Bone marrow (tissue), 2 donors: ENCODE measurements at places on chromosomes 3 and 15.

- DNase-seq, result no peak
These were observed 113.0 kb upstream of the ETV5 start for GRCh38 chr3:186221760-186222378.

- no peak for DNase-seq
These were observed 436.4 kb downstream of the SHQ1 start for GRCh38 chr3:72411843-72412242.

DNA sequence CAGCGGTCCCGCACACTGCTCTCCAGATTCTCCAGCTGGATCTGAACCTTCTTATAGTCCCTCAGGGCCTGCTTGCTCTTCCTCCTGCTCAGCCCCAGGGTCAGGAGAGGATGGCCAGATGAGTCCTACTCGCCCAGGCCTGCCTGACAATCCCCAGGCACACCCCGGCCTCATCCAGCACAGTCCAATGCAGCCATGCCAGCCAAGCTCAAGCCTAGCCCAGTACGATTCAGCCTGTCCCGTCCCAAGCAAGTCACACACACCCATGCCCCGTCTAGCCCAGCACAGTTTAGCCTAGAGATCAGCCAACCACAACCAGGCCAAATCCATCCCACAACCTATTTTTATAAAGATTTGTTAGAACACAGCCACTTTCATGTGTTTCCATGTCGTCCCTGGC, 16.8 kb downstream of the PLXNB1 start:
- DNase-seq, result no peak

GRCh38 chr3:182568876-182569275, 224.4 kb upstream of the ATP11B start:
- no peak for DNase-seq

DNA sequence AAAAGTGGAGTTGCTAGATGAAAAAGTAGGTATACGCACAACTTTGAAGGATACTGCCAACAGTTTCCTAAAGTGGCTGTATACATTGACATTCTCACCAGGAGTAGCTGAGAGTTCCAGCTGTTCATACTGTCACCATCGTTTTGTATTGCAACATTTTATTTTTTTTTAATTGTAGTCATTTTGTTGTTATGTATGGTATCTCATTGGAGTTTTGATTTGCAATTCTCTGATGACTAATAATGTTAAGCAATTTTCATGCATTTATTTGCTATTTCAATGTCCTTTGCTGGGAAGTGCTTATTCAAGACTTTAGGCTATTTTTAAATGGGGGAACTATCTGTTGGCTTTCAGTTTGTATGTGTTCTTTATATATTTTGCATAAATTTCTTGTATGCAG, 185.1 kb upstream of the TGFBR2 start:
- no peak for DNase-seq

DNA sequence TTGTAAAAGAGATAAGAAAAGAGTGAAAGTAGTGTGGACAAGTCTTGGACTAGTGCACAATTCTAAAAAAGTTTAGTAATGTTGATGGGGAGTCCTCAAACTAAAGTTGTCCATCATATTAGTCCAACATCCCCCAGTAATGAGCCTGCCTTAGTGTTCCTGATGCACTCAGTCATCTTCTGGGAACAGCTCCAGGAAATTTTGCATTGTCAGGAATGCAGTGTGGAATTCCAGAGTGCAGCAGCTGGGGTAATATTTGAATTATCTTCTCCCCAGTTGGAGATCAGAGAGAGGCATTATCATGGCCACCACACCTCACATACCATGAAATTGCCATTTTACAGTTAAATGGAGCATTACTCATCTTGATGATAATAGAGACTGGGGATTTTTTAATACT, 528.8 kb upstream of the NAALADL2 start:
- DNase-seq, result no peak

DNA sequence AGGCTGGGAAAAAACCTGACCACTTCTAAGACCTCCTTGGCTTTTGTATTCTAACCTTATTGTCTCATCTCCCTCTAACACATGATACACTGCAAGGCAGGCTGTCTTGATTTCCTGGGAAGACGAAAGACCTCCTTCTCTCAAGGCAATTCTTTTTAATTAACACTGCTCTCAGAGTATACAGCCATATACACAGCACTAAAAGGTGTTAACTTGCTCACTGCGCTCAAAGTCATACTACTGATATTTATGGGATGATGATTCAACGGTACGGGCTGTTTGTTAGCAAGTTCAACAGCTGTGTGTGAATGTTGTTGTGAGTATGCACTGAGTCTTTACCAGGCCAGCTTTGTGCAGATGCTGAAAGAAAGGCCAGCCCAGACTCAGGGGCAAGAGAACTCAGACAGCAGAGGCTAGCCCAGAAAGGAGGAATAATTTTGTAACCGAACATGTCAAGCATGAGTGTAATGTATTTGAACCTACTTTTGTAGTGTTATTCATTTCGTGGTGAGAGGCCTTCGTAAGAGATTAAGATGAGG, 229.9 kb downstream of the IL5RA start:
- no peak for DNase-seq

- DNase-seq, result no peak
These were observed 17.0 kb downstream of the PRKAR2A start for GRCh38 chr3:48830715-48831114.

- DNase-seq, result no peak
These were observed 140.1 kb downstream of the OCA2 start for GRCh38 chr15:27958911-27959578.

DNA sequence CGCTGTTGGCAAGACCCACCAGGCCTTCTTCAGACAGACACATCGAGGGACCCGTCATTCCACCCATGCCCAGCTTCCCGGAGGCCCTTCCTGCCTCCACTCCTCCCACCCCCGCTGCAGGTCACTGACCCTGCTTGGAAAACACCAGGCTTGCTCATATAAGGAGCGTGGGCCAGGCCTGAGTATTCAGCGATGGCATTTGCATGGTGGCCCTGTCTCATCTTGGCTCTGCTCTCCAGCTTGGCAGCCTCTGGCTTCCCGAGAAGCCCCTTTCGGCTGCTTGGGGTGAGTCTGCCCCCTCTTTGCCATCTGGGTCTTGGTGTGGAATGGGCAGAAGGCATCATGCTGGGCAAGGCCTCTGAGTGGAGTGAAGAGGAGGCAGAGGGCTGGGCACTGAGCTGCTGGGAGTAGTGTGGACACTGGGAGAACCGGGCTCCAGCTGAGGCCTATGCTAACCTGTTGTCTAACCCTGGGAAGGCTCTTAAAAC, at the start of gene ITIH3:
ITIH3 (plus strand) TSS at position 185 of the 488 bp plus-strand sequence; CDS start at position 193, 8 bp downstream.
- DNase-seq, result no peak

DNA sequence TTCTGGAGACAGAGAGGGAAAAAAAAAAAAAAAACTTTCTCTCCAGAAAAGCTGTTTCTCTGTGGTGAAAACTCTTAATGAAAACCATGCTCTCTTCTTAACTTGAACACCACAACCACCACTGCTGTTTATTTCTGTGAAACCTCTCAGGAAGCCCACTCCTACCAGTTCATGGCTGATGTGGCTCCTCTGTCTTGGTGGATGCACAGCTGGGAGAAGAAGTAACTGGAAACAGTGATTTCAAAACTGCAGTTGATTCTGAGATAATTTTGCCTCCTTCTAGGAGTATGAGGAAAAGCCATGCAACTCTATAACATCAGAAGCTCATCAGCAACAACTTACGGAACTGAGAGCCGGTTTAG, 40.2 kb upstream of the PYGO1 start:
- no peak for DNase-seq

DNA sequence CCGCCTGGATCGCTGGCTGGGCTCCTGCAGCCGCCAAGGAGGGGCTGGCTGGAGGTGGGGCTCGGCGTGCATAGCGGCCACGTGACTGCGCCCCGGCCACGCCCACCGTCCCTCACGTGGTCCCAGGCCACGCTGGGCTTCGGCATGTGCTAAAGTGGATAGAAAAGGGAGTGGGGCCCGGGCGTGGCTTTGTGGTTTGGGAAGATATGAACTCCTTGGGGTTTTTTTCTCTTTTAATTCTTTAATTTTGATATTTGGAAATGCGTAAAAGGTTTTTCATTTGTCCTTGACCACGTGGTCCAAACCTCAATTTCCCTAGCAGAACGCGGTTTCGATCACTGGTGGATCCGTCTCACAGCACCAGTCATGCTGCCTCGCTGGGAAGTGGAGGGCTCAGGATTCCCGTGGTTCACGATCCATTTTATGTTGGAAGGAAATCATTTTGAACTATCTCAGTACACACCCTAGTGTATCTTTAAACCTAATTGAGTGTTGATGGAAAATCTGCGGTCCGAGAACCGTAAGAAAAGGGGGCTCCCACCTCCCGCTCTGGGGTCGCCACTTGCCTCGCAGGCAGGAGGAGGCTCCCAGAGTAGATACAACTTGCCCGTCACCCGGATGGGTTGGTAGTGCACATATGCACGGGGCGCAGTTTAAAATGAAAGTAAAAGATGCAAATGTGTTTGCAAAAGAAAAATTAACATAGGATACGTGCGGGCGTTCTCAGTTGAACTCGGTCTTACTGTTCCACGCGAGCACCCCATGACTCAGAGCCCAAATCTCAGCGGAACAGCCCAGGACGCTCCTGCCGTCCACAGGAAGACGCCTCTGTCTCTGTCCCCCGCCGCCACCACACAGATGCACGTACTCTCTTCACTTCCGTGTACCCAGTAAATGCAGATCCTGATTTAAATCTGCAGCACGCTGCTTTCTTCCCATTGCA, 141.9 kb downstream of the PGPEP1L start:
- peak; percentile 30 for DNase-seq

GRCh38 chr3:123914829-123915228, 30.7 kb upstream of the MYLK start:
- no peak for DNase-seq

DNA sequence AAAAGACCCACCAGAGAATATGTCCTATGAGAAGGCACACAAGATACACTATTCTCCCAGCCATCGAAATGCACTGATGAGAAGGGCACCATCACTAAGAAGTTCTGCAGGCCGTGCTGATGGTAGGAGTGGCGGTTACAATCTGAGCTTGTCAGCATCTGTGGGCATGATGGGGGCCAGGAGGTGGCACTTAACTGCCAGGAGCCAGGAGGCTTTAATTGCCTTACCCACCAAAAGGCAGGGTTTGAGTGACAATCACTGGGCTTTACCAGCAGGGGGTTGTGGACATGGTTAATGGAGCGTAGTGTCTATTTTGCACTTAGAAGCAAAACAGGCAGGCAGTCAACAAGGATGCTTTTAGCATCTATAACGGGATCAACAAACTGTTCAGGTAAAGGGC, 16.0 kb upstream of the SQOR start:
- DNase-seq, result no peak

DNA sequence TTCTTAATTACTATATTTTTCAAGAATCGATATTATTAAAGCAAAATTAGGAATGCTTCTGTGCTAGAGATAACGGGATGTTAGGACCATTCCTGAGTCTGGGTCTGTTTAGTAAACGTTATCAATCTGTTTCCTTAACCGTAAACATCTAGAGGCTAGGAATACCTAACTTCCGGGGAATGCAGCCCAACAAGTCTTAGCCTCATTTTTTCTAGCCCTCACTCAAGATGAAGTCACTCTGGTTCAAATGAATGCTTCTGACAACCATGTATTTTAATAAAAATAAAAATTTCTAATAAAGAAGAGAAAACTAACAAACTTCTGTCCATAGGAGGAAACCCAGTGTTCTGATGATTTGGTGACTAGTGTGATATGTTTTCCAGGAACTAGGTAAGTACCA, 11.1 kb upstream of the SELENOK start:
- DNase-seq, result no peak

DNA sequence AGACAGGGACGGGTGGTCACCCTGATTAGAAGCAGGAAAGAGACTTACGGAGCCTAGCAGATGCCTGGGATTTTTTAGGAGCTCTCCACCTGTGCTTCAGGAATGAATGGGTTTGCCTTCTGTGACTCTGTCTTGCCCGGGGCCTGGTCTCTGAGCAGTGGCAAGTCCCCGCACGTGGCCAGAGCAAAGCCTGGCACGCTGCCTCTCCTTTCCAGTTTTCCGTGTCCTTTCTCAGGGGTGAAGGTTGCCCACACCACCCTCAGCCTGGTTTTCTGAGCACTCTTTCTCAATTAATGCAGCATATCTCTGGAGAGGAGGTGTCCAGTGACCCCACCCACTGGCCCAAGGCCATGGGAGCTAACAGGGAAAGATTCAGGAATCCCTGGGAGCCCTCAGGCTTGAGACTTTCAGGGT, 14.5 kb upstream of the CHST14 start:
- no peak for DNase-seq

DNA sequence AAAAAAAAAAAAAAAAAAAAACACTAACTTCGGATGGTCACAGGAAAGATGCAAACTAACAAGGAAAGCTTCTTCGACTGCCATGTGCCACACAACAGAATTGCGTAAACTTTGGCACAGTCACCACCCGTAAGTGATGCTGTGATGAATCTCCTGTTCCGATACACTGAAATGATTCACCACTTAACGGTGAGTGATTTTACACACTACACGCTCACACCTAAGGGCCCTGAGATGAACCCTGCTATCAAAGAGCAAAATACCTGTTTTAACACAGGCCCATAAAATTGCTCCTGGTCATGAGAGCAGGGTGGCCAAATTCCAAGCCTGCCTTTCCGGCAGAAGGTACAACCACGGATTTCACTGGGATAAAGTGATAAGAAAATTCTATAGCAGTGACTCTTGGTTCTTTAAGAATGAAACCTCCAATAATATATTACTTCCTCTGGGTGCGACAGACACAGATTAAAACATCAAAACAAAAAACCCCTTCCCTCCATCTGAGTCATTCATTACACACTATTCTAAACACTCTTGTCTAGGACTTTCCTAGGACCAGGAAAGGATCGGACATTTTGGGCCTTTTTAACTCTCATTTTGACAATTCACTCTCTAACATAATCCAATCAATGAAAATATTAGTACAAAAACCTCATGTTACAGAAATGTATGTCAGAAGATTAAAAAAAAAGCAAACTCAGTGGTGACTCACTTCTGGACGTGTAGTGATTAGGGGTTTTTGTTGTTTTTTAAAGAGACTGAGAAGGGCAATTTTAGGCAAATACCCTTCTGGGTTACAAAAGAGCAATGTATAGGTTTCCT, 28.3 kb downstream of the LRIG1 start:
- peak; percentile 7 for DNase-seq

DNA sequence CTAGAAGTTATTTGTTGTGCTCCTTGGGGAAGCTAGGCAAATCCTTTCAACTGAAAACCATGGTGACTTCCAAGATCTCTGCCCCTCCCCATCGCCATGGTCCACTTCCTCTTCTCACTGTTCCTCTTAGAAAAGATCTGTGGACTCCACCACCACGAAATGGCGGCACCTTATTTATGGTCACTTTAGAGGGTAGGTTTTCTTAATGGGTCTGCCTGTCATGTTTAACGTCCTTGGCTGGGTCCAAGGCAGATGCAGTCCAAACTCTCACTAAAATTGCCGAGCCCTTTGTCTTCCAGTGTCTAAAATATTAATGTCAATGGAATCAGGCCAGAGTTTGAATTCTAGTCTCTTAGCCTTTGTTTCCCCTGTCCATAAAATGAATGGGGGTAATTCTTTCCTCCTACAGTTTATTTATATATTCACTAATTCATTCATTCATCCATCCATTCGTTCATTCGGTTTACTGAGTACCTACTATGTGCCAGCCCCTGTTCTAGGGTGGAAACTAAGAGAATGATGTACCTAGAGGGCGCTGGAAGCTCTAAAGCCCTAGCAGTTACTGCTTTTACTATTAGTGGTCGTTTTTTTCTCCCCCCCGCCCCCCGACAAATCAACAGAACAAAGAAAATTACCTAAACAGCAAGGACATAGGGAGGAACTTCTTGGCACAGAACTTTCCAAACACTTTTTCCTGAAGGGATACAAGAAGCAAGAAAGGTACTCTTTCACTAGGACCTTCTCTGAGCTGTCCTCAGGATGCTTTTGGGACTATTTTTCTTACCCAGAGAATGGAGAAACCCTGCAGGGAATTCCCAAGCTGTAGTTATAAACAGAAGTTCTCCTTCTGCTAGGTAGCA, 657 bp downstream of the PATL2 start:
- DNase-seq, result peak; percentile 32
